Stimulated activated CD8-positive, alpha-beta memory T cell treated with anti-CD3 and anti-CD28 coated beads, Interleukin-7, amount 100 ng/mL, for 1 hour (primary cell): ENCODE measurements at places on chromosomes 1 and 21.

GRCh38 chr1:26697431-26697977, 1.7 kb downstream of the ARID1A start:
- DNase-seq = no peak

DNA sequence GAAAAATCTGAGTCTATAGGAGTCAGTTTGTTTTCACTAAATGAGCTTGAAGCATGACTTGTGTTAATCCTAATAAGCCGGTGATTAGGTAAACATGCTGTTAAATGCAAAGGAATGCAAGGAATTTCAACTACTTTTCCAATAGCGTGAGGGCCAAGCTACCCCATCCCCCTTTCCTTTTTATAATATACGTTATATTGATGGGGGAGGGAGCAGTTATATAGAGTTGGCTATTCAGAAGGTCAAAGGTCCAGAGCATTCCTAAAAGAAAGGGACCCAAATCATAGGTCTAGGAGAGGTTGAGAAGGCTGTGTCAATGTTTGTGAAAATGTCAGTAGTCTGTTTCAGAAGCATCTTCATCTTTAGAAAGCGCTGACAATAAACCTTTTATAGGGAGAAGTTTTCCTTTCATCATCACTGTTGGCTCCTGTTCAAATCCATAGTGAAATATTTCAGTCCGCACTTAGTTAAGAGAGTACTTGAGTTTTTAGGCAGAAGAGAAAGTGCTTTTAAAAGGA, 3.8 kb downstream of the CCN1 start:
- DNase-seq = no peak

GRCh38 chr1:150807249-150808023, 624 bp downstream of the CTSK start:
- DNase-seq = no peak

DNA sequence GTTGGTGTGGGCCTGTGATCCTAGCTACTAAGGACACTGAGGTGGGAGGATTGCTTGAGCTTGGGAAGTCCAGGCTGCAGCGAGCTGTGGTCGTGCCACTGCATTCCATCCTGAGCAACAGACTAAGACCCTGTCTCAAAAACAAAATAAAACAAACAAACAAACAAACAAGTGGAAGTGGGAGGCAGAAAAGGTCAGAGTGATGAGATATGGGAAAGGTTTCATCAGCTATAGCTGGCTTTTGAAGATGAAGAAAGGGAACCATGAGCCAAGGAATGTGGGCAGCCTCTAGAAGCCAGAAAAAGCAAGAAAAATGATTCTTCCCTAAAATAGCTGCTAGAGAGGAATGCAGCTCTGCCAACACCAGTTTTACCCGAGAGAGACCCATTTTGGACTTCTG, 10.6 kb upstream of the NUCKS1 start:
- DNase-seq = no peak

- DNase-seq = no peak
Measured at GRCh38 chr1:24020025-24020424, 39.9 kb upstream of the SRSF10 start.

DNA sequence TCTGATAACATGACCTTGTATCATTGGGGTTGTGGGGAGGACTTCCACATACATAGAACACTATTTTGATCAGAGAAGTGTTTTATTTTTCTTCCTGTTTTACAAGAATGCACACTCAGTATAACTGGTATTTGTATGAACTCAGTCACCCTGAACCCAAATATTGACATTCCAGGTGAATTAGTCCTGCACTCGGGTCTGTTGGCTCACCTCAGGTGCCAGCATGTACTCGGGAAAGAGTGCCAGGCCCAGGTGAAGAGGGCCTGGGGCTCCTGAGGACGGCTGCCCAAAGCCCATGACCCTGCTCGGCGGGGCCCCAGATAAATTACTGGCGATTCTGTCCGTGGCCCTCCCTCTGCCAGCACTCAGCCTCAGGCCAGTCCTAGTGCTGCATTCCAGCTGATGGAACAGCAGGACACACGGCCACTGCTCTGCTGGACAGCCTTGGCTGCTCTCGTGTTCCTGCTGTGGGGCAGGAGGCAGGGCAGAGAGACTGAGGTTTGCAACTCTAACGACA, 75.4 kb upstream of the TMPRSS2 start:
- no peak for DNase-seq

DNA sequence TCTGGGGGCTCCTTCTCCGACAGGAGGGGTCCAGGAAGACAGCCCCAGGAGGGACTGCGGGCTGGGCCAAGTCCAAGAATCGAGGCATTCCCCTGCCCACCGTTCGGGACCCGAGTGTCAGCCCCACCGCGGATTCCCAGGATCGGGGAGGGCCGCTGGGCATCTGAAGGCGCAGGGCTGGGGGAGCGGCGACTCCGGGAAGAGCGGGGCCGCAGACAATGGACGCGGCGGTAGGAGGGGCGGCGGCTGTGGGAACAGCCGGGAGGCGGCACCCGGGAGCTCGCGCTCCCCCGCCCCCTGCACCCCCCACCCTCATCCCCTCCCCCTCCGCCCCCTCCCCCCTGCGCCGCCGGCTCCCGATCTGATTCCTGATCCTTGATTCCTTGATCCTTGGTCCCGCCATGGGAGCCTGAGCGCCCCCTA, at the start of gene VANGL2:
TSS of gene VANGL2 (plus strand) at position 342 of the 423 bp plus-strand sequence. CDS start 15,274 bp downstream, outside the sequence.
- DNase-seq = no peak

GRCh38 chr1:212968368-212968863, 18.1 kb downstream of the VASH2 start:
- no peak for DNase-seq

DNA sequence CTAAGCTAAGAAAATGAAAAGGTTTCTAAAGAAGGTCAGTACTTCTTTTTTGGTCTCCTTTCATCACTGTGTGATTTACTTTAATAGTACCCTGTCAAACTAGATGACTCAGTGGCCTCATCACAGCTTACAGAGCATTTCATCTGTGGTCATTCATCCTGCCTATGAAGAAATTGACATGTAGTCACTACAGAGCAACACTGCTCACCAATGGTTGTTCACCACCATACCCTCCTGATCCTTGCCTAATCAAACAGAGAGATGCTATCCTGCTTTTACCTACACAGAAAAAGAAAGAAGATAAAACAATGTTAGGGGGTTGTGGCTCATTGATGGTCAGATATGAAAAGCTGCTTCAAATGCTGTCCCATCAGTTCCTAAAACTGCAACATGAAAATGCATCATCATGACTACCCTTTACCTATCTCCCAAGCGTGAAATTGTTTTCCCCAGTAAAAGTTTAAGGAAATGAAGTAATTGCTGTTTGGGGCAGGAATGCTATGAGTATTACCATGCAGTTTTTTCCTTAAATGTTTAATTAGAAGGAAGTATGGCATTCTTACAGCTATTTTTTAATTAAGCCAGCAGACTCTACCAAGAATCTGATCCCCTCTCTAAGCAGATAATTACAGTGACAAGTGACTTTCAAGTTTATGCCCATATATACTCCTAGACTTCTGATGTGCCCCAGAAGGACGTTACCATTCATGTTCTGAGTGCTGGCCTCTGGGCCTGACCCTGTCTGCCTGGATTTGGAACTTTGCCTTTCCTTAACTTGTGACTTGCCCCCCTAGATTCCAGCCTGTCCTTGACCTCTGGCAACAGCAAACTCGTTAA, 46.1 kb upstream of the FBXO28 start:
- no peak for DNase-seq

- peak; percentile 51 for DNase-seq
Measured at GRCh38 chr21:43362321-43362791, 64.6 kb downstream of the SIK1 start.

- no peak for DNase-seq
Measured at GRCh38 chr1:90704817-90705216, 12.3 kb downstream of the BARHL2 start.

DNA sequence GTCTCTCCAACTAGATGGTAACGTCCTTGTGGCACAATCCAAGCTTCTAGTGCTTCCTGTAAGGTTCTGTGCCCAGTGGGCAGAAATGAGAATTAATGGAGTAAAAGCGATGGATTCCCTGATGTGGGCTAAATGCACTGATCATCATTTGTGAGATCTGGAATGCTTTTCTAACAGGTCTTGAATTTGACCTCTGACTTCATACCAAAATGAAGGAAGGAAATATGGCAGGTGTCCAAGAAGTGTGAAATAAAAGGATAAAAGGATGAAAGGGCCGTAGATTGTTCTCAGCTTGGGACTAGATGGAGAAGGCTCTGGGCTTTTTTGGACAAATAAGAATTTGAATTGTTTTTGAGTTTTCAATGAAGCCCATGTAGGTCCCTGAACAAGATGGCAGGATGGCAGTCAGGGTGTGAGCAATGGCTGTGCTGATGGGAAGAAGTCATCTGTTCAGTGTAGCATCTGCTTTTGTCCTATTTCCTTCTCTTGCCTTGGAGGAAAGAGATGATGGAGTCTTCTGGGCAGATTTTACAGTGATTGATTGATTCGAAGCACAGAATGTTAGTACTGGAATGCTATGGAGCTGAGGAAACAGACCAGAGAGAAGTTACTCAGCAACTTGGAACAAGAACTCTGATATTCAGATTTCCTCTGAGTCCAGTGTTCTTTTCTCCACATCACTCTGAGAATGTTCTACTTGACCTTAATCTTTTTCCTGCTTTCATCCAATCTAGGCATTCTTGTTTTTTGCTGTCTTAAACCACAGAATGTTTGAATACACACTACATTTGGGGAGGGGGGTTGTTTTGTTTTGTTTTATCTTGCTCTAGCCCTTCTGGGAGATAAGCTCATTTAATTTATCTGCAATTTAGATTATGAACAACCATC, 286.0 kb downstream of the HLX start:
- no peak for DNase-seq

- DNase-seq = no peak
Measured at GRCh38 chr21:31399591-31399990, 55.5 kb upstream of the TIAM1 start.

- DNase-seq = no peak
Measured at GRCh38 chr21:45828580-45829570, 152.7 kb upstream of the COL6A1 start.

DNA sequence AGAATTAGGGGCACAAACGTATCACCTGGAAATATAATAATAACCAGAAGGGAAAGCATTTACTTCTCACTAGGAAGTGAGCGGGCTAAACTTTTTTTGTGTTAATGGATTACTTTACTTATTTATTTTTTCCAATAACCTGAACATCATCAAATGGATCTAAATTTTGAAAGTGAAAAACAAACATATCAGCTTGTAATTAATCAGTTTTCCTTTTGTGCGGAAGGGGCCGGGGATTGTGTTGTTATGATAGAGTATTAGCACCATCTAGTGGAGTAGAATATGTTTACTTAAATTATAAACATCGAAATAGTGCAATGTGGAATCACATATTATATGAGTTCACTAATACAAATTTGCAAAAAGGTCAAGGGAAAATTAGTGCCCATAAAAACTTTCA, 9.0 kb downstream of the CFH start:
- no peak for DNase-seq

- DNase-seq = no peak
Measured at GRCh38 chr1:248856176-248856575, 2.7 kb downstream of the ZNF692 start.

GRCh38 chr1:72283022-72283306, 625 bp upstream of the NEGR1 start:
- DNase-seq = no peak

- DNase-seq = no peak
Measured at GRCh38 chr1:204477036-204477740, 17.4 kb downstream of the PIK3C2B start.

DNA sequence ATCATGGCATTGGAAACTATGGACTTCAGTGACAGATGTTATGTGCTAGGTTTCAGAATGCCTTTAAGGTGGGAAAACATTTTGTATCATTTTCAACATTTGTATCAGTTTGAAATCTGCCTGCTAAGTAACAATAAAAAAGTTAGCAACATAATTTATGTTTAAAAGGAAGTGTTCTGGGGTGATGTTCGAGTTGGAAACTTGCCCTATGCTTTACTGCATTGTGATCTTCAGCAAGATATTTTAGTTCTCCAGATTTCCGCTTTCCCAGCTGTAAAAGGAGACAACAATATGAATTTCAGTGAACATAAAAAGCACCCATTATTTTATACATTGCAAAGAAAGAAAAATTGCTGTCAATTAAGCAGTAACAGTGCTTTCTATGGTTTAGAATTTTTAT, 187.4 kb downstream of the DISC1 start:
- no peak for DNase-seq

DNA sequence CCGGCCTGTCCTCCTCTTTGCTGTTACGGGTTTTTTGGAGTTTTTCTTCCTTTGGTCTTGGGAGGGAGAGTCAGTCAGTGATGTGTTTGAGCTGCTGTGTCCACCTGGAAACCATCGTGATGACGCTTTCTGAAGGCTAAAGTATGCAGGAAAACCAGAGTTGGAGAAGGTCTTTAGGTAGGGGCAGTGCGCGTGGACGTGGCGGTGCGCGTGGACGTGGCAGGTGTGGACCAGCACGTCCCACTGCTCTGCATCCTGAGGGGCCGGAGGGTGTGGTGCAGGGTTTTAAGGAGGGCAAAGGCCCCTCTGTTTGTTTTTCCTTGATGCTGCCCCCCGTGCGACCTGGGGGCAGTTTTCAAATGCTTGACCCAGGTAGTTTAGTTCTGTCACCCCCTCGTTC, 29.9 kb downstream of the PRKCZ start:
- DNase-seq = no peak

GRCh38 chr1:33117440-33118085, 36.6 kb downstream of the AZIN2 start:
- no peak for DNase-seq

DNA sequence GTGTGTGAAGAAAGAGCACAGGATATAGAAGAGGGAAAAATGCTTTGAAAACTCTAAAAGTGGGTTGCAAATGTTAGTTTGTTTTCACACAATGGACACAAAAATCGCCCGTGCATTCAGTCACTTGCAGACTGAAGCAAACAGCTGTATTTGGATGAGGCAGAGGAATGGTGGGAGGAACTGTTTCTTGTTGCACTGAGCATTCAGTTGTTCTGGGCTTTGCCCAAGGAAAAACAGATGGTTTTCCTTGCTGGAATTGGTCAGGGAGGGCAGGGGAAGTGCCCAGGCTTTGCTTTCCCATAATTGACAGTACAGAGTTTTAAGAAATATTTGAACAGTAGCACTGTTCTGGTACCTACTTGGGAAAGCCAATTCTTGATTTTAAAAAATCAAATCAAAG, 19.5 kb upstream of the WARS2 start:
- DNase-seq = no peak

DNA sequence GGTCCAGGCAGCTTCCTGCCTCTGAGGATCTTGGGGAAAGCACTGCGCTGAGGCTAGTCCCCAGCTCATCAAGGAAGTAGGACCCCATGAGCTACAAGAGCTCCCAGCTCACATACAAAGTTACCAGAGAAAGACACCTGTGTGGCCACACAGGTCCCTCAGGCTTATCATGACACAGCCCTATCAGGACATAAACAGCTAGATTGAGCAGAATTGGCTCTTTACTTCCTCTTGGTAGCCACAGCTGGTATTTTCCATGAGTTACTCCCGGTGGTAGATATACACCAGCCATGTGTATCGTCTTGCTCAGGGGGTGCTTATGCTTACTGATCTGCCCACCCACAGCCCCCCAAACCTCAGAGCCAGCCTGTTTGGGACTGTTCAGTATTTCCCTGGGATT, 1.2 kb downstream of the LENEP start:
- no peak for DNase-seq

- DNase-seq = no peak
Measured at GRCh38 chr21:45993210-45994085, 11.9 kb downstream of the COL6A1 start.

GRCh38 chr1:235351441-235351840, 15.8 kb upstream of the TBCE start:
- no peak for DNase-seq

- no peak for DNase-seq
Measured at GRCh38 chr1:169513208-169513607, 27.5 kb upstream of the SLC19A2 start.
